ENCODE measurements at places on chromosomes 16 and 17. TPM values are rescaled to one million over a fixed set of nuclear protein-coding genes. Genes with fewer than 3 reads are reported as not detected.

RBFOX1 gene
- total RNA-seq, result not detected

GP1BA gene
- not detected for total RNA-seq

MRPL45 gene
- total RNA-seq, result 19.1 TPM

RRAD gene
- 0.98 TPM for total RNA-seq
